Activated T-cell treated with anti-CD3 and anti-CD28 coated beads for 1 hour (primary cell): ENCODE measurements at places on chromosomes 16 and 17.

- no peak for DNase-seq
Observed at GRCh38 chr16:61934601-61935000, 101.6 kb downstream of the CDH8 start.

GRCh38 chr17:50697663-50698272 is 9.9 kb downstream of the ANKRD40 start:
- DNase-seq = no peak

- no peak for DNase-seq
Observed at GRCh38 chr17:10499950-10500349, 18.4 kb downstream of the MYH1 start.

- no peak for DNase-seq
Observed at GRCh38 chr17:45946841-45947256, 52.2 kb upstream of the STH start.

DNA sequence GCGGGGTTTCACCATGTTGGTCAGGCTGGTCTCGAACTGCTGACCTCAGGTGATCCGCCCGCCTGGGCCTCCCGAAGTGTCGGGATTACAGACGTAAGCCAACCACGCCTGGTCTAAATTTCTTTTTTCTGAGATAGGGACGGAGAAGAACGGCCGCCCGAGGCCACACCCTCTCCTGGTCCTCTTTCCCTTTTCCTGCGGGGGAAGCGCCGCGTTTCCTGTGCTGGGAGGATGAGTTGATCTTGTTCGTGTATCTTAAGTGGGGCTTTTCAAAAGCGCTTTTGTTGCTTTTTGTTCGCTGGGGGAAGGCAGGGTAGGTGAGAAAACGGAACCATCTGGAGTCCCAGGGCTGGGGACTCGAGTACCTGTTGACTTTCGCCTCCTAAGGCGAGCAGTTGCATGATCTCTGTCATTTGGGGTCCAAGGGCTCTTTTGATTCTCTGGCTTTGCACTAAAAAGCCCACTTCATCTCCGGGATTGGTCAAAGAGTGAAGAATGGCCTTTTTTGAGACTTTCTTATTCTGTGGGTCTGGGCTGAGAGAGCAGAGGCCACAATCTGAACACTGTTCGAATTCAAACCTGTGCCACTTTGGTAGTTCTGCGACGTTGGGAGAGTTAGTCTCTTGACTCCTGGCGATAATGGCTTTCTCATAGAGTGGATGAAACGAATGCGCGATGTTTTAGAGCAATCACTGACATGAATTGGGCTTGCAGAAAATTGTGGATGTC is 1.3 kb downstream of the FUS start:
- DNase-seq = no peak

DNA sequence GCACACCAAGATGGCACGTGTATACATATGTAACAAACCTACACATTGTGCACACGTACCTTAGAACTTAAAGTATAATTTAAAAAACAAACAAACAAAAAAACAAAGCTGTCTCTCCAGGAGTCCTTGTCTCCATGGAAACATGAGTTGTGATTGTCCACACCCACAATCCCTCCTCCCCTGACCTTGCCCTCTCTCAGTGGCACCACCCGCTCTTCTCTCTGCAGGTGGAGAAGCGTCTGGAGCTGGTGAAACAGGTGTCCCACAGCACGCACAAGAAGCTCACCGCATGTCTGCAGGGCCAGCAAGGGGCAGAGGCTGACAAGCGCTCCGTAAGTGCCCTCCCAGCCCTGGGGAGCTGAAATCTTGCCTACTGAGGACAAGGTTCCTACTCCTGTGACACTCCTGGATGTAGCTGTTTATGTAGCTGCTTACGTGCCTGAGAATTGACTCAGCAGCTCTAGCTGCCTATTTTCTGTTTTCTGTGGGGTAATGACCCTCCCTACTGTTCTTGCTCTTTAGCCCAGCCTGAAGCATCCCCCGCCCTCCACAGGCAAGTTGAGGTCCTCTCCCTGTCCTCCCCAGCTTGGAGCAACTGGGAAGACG is 107.0 kb downstream of the ARHGAP44 start:
- no peak for DNase-seq

DNA sequence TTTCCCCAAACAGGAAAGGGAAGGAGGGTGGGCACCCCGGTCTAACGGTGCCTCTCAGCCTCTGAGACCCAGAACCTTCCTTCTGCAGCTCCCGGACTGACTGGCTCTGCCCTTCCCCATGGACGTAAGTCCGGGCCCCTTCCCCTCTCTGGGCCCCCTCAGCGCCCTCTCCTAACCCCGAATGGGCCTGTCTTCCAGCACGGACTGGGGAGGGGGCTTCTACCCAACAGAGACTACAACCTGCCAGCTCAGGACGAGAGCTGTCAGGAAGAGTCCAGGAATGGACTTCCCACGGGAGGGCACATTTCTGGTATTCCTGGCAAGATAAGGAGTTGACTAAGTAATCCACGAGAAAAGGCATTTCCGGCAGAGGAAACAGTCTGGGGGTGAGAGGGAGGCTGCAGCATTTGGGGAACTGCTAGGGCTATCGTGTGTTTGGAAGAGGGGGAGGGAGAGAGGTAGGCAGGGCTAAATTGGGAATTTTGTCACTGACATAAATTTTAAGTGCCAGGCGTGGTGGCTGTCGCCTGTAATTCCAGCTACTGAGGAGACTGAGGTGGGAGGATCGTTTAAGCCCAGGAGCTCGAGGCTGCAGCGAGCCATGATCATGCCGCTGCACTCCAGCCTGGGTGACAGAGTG is 12.1 kb upstream of the ALDOA start:
- no peak for DNase-seq
